ENCODE measurements at places on chromosomes 16 and 17.

DNA sequence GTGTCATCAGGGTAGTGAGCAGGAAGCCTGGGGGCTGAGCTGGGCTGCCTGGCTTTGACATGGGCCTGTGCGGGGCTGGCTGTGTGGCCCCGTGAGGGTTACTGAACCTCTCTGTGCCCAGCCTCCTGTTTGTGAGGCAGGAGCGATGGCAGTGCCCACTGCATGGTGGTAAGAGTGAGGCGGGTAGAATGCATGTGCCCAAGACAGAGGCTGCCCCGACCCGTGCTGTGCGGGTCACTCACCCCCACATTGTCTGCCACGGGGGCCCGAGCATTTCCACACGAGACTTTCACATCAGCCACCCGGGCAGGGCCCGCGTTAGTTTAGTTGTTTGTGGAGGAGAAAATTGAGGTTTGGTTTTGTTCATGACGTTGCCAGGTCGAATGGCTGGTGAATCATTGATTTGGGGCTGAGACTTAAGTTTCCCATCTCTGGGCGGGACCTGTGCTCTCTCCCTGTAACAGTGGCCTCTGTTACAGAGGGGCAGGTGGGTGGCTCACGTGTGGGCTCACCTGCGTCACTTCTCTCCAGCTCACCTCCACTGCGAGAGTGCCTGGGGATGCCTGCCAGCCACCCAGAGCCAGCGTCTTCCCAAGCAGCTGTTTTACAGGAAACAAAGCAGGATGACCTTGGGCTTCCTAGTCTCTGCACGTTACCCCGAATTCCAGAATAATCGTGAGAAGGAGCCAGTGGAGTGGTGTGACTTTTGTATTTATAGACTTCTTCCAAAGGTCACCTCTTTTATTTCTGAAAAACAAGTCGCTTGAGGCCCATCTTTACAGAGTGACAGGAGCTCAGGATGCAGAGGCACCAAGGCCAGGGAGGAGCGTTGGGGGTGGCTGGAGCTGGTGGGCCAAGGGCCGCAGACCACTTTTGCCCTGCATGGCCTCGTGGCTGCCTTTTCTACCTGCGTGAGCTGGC lies 150.6 kb downstream of the RPTOR start:
- DNase-seq, result no peak

DNA sequence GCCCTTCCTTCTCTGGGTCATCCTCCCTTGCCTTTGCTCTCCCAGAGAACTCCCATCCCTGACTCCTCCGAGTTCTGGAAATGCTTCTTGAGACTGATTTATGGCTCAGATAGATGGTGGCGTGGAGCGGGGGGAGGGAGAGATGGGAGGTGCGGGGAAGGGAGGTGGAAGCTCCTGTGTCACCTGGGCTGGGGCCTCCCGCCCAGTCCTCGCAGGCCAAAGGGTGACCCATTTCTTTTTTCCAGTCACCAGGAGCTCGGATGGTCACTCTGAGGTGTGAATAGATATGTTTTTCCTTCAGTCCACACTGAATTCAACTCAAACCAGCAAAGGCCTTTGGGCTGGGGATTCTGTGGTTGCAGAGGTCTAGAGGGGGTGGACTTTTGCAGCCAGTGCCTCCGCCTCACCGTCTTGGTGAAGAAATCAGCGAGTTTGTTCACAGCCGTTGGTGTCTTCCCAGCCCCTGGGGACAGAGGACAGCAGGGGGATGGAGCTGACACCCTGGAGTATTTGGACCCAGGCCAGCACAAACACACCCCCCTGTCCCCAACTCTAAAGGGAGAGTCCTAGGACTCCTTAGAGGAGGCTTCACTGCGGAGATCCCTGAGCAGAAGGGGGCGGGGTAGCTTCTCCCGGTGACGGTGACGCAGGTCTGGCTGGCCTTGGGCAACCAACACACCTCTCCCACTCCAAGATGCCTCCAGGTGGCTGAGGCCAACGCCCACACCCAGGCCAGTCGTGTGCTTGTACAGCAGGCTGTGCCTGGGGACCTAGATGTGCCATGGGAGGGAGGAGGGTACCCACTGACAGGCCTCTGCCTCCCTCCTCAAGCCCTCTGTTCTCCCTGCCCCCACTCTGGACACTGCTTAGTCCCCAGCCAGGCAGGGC lies 80.6 kb downstream of the AMFR start:
- DNase-seq, result no peak

DNA sequence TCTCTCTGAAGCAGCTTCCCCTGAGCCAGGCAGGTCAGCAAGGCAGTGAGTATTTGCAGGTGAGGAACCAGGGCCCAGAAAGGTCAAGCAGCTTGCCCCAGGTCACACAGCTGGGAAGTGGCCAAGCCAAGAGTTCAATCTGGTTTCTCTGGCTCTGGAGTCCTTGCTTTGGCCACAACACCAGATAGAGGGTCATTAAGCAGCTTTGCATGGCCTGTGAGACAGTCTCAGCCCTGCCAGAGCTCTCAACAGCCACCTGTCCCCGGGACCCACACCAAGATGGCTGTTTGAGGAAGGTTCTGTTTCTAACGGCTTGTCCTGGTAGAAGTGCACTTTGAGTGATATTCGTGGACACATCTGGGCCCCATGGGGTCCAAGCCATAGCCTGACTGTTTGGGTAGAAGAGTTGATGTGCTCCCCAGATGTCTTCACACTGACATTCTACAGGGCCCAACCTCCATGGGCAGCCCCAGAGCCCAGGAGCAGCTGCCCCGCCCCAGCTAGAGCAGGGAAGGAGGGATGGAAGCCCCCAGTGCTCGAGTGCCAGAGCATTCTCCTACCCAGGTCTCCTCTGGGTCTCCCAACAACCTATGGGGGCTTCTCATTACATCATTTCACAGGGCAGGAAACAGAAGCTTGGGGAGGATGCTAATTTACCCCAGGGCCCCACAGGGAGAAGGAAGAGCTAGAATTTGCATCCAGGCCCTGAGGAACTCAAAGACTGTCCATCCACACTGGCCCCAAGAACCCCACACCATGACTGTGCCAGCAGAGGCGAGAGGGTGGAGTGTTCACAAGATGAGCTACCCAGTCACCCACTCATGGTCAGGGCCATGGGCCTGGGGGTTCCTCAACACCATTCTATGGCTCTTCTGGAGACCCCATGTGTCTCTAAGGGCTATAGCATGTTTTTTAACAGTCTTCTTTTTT lies 107.3 kb upstream of the CDH5 start:
- DNase-seq, result no peak

DNA sequence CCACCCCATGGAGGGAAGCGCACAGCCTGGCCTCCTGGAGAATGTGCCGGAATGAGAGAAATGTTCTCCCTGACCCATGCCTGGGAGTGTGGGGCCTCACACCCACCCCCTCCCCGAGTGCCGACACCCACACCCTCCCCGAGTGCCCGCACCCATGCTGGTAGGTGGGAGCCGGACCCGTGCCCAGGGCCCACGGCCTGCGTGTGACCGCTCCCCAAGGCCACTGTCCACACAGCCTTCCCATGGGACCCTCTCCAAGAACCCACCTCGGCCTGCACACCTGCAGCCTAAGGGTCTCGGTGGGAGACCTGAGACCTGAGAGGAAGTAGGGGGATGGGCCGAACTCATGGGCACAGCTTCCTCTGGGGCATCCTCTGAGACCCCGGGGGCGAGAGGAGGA lies 3.3 kb upstream of the PVALEF start:
- DNase-seq, result no peak

DNA sequence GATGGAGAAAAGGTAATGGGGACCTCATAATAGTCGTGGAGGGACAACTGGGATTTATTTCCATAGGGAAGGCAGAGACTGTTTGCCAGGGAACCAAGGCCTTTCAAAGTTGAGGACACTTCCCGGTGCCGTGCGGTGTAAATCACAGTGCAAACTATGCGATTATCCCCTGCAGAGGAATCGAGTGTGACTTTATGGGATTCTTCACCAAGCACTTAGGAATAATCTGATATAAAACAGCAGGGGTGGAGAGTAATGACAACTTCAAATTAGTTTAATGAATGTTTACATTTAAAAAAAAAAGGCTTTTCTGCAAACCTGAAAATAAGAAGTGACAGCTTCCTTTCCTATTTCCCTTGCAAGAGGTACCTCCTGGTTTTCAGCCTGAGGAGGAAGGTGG lies 538.2 kb downstream of the MAF start:
- DNase-seq, result no peak

GRCh38 chr17:19724501-19725420 lies 8.4 kb upstream of the SLC47A2 start:
- DNase-seq, result peak; percentile 19

DNA sequence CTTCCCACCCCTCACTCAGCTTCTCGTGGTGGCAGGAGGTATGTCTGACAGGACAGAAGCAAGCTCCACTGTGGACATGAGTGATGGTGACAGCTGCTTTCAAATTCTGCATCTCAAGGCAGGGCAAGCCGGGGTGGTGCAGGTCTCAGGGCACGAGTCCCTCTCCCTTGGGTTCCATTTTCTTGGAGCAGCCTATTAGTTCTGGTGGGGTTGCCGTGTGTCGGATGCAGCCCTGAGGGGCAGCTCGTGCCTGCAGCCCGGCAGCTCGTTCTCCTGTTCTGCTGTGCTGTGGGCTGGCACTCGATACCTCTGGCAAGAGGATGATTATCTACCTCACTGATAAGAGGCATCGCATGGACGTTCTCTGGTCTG lies 16.5 kb upstream of the CLEC18C start:
- no peak for DNase-seq

- DNase-seq, result no peak
These were observed 24.8 kb downstream of the CYB5D2 start for GRCh38 chr17:4167786-4168185.

GRCh38 chr17:5500589-5501391 lies 14.4 kb downstream of the MIS12 start:
- DNase-seq, result peak; percentile 17

DNA sequence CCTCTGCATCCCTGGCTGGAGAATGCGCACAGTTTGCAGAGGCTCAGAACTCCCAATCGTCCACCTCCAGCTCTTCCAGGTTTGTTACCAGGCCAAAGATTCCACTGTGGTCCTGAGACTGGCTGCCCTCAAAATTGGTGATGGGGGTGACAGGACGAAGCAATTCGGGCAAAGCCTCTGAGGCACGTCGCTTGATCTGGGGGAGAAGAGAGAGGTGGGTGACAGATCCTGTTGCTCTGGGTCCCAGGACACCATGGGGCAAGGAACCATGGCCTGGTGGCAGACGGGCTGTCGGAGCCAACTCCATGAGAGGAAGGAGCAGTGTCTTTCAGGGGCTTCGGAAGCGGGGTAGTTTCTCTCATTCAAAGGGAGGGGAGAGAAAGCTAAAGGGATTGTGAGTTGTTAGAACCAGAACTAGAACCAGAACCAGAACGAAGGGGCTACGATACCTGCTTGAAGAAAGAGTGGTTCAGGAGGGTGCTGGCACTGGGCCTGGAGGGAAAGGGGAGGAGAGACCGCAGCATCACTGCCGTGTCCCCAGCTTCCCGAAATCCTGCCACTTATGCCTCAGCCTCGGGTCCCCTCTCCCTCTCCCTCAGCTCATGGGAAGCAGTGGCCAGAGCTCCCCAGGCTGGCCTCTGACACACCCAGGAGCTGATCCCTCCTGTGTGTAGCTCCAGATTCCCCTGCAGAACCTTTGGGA lies 3.8 kb upstream of the LIMD2 start:
- DNase-seq, result no peak

GRCh38 chr16:64704386-64704785 lies 417.5 kb downstream of the CDH11 start:
- no peak for DNase-seq

GRCh38 chr16:50744881-50745280 lies 3.0 kb downstream of the CYLD start:
- no peak for DNase-seq

GRCh38 chr16:27359615-27360014 lies 42.4 kb upstream of the IL21R start:
- no peak for DNase-seq

DNA sequence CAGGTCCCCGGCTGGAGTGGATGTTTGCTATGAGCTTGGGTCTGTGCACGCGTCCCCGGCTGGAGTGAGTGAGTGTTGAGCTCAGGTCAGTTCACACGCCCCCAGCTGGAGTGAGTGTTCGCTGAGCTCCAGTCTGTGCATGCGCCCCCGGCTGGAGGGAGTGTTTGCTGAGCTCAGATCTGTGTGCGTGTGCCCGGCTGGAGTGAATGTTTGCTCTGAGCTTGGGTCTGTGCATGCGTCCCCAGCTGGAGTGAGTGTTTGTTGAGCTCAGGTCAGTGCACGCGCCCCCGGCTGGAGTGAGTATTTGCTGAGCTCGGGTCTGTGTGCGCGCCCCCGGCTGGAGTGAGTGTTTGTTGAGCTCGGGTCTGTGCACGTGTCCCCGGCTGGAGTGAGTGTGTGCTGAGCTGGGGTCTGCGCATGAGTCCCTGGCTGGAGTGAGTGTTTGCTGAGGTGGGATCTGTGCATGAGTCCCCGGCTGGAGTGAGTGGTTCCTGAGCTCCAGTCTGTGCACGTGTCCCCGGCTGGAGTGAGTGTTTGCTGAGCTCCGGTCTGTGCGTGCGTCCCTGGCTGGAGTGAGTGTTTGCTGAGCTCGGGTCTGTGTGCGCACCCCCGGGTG lies 284.2 kb downstream of the SNX29 start:
- no peak for DNase-seq

GRCh38 chr17:80106176-80106575 lies 4.8 kb downstream of the GAA start:
- DNase-seq, result no peak

DNA sequence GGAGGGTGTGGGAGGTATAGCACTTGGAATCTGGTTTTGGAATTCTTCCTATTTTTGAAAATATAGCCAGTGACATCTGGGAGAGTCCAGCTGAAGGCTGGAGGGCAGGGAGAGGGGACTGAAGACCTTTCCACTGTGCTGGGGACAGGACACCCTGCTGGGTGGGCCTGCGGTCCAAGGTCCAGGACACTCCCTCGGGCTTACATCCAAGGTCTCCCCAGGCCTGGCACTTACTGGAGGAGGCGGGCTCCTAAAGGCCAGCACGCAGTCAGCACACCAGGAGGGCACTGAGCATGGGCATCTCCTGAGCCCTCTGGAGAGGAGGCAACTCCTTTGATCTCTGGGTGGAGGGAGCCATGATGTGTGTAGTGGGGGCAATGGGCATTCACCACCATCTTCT lies 35.5 kb upstream of the ETV4 start:
- no peak for DNase-seq

GRCh38 chr17:51672065-51672464 lies 411.7 kb downstream of the UTP18 start:
- DNase-seq, result no peak

GRCh38 chr17:42060231-42060630 lies 9.8 kb upstream of the C17orf113 start:
- DNase-seq, result no peak

GRCh38 chr16:49631187-49632041 lies 224.5 kb downstream of the ZNF423 start:
- no peak for DNase-seq

- no peak for DNase-seq
These were observed 2.1 kb downstream of the PRR35 start for GRCh38 chr16:561957-562938.

DNA sequence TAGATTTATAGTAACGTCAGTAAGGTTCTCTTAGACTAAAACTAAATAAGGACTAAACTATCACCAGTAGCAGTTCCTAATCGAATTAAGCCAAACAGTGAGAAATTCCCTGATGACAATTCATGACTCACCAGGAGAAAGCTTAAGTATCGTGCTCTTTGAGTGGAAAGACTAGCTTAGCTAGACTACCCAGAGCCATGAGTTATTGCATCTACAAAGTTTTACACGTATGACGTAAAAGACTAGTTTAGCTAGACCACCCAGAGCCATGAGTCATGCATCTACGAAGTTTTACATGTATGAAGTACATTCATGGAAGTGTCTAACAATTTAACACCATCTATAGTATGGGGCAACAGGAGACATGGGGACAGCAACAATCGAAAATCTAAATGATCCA lies 36.6 kb downstream of the UBE2G1 start:
- no peak for DNase-seq

GRCh38 chr17:28744972-28745785 lies 1.4 kb downstream of the TRAF4 start:
- no peak for DNase-seq

GRCh38 chr16:29784157-29784556 lies 6.1 kb downstream of the ZG16 start:
- DNase-seq, result no peak

Measured in stimulated activated CD4-positive, alpha-beta T cell treated with anti-CD3 and anti-CD28 coated beads, Interleukin-1b, Interleukin-23, amount 100 ng/mL, for 24 hours (primary cell).